ENCODE measurements at places on chromosomes 6 and 20.

DNA sequence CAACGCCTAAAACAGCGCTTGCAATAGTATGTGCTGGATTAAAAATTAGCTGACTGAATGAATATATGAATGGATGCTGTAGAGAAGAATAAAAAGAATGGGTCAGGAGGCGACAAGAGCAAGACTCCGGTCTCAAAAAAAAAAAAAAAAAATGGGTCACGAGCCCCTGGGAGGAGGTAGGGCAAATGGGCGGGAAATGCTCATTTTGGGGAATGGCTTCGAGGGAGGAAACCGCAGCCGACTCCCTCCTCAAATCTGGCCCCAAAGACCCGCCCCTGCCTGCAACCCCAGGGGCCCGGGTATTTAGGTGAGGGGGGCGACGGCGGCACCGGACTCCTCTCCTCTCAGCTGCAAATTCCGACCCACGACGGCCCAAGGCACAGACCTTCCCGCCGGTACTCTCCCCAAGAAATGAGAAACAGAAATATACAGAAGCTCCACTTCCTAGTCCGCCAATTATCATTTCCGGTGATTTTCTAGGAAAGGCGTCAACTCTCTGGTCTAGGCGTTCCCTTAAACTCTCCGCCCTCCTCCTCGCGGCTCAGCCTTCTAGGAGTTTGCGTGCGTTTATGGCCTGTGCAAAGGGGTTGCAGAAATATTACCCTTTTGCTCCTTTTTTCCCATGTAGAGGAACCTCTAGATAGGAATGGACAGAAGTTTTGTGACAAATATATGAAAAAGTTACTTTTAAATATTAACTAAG lies at the start of gene ZNF311:
Gene ZNF311 (minus strand): TSS at position 133 of the 703 bp plus-strand sequence. CDS start 1,361 bp downstream, outside the sequence.
- DNase-seq = peak; percentile 51

DNA sequence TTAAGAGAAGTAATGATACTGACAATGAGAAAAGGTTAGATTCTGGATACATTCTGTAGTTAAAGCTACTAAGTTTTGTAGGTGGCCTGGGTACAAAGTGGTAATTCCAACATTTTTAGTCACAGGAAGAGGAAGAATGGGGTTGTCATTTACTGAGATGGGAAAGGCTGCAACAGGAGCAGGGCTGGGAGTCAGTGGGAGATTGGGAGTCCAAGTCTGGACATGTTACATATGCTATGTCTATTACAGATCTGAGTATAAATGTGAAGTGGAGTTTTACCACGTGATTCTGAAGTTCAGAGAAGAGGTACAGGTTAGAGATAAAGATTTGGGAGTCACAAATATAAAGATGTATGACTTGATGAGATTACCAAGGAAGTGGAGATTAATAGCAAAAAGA lies 116.2 kb downstream of the RWDD2A start:
- no peak for DNase-seq

DNA sequence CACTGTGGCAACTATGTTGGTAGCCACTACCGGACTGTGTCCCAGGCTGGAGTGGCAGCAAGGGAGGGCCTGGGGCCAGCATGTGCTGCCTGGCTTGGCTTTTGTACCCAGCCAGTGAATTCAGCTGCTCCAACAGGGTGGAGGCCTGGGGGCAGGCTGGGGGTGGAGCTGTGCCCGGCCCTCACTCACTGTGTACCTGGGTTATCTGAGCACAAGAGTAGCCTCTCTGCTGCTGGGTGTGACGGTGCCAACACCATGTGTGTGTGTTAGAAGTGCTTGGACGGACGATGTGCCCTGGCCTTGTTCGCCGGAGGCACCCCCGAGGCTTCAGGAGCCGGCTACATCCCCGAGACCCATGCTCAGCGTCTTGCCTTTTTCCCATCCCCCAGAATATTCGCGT lies 49.2 kb downstream of the EFCAB8 start:
- no peak for DNase-seq

- no peak for DNase-seq
Measured at GRCh38 chr6:45543298-45544235, 165.8 kb upstream of the SUPT3H start.

- DNase-seq = no peak
Measured at GRCh38 chr6:158548418-158549161, 11.3 kb upstream of the TMEM181 start.

DNA sequence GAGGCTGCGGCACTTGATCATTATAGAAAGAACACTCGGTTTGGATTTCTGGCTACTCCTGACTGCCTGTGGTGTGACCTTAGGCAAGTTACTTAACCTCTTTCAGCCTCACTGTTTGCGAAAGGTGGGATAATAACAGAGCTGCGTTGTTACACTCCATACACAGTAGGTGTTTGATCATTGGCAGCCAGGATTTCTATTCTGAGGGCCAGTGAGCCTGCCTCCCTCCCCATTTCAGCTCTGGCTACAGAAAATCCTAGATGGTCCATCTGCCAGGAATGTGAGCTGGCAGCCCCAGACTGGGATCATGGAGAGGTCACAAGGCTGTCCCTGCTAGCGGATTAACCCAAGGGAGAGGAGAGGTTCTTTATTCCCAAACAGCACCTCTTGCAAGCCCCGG lies 2.7 kb downstream of the KCNB1 start:
- no peak for DNase-seq

DNA sequence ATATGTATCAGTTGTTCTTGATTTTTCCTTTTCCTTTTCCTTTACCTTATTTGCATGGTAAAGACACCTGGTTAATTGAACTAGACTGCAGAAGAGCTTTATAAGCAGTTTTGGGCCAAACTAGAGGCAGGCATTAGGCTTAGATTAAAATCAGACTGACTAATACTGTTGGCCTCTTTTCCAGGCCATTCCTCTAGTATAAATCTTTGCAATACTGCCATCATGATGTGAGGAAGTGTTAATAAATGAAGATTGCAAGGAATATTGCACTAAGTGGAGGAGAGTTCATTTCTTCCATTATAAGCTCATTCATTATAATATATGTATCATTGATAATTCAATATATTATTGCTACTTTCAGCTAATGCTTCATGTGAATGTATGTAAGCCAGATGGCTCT lies 163.8 kb downstream of the MMUT start:
- no peak for DNase-seq

- no peak for DNase-seq
Measured at GRCh38 chr20:6165346-6165745, 42.5 kb upstream of the FERMT1 start.

DNA sequence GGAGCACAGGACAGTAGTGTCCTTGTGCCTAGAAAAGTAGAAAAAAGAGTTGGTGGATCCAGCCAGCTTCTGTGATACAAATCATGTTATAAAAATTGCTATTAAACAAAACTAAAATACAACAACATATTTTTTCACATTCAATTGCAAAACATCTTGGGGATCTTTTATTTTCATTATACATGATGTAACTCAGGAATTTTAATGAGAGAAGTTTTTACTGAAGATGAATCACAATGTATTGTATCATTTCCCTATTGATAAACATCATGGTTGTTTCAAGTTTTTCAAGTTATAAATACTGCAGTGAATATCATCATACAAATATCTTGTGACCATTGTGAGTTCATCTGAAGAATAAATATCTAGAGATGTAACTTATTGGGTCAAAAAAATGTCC lies 608.0 kb downstream of the PHF3 start:
- DNase-seq = no peak

DNA sequence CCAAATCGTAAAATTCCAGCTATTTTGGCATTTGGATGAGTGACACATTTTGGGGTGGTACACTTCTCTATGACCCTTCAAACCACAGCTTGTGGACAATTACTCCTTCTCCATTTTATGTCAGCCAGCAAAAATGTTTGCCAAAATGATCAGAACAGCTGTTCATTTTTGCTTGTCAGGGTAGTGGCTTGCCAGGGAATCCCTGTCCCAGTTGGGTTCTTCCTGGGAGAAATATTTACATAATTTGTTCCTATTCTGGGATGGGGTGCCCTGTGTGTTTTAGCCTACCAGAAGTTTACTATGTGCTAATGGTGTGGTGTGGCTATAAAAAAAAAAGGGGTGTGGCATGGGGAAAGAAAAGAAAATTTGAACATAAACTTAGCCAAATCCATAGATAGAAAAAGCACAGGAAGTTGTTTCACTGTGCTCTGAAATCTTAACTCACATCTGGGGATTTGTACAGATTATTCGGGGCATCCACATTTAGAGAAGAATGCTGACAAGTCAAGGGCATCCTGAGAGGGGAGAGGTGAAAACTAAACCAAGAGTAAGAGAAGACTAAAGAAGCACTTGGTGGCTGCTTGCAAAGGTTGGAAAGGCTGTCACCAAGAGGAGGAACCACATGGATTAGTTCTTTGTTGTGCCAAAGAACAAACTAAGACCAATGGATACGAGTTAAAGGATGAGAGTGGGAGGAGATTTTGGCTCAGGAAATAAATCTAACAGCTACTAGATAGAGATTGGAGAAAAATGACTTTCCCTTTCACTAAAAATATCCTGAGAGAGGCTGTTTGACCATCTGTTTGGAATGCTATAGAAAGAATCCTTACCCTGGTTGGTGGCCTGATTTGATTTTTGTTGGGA lies 55.2 kb upstream of the RBM24 start:
- no peak for DNase-seq

- no peak for DNase-seq
Measured at GRCh38 chr6:168102315-168102985, 23.4 kb upstream of the FRMD1 start.

- DNase-seq = no peak
Measured at GRCh38 chr6:129901910-129902309, 40.8 kb upstream of the TMEM244 start.

DNA sequence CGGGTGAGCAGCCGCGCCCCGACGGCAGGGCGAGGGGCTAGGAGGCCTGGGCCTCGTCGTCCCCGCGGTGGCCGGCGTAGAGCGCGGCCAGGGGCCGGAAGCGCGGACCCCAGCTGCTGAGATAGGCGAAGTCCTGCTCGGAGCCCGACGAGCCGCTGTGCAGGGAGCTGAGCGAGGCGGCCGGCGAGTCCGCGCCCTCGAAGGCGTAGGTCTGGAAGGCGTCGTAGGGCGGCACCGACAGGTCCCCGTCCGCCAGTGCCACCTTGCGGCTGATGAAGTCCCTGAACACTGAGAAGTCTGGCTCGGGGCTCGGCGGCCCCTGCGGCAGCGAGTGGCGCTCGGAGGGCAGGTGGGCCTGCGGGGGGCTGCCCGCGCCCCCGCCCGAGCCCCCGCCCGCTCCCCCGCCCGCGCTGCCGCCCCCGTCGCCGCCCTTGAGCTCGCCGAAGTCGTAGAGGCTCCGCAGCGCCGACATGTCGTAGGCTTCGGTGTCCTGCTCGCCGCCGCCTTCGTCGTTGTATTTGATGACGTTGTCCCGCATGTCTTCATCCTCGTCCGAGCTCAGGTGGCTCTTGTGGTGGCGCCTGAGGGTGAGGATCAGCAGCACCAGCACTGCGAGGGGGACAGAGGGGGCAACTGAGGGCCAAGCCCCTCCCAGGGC lies 56.5 kb downstream of the CD40 start:
- peak; percentile 43 for DNase-seq

DNA sequence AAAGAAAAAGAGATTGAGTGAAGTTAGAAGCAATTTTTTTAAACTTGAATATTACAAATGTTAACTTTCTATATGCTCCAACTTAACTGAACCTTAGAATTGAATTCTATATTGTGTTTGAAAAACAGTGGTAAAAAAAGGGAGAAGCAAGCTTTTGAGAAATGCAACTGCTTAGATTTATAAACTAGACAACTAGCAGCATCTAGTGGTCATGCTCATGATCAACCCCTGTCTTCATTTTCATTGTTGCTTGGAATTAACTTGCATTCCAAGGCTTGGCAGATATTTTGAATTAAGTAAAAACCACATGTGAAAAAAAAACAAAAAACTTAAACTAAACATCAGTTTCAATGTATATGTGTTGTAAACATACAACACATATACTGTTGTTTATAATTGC lies 113.1 kb downstream of the C6orf58 start:
- DNase-seq = no peak

- DNase-seq = no peak
Measured at GRCh38 chr6:451336-451735, 59.8 kb downstream of the IRF4 start.

DNA sequence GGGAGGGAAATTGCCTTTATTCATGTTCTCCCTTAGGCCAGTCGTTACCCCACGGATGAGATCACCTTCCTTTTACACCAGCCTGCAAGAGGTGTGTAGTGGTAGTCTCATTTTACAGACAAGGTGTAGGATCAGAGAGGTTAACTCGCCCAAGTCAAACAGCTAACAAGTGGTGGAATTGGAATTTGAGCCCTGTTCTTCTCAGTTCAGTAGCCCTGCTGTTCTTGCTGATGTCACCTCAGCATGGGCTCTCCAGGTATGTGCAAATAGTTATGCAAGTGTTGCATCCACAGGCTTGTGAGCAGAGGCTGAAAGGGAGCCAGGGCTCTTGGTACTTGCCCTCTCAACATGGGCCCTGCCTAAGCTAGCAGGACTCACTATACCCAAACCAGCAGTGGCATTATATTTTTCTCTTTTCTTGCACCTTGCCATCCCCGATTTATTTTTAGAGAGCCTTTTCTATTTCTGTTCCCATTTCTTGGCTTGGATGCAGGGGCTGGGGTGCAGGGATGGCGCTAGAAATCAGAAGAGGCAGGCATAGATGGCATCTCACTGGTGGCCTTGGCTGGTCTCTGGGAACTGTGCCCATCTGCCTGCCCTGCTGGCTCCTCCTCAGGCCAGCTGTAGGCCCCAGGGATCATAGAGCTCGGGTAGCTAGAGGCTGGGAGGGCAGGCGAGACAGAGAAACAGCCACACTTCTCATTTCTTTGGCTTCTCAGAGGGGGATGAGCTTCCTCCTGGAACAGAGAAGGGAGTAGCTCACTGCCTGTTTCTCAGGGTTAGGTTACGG lies 18.2 kb downstream of the PPARD start:
- no peak for DNase-seq

DNA sequence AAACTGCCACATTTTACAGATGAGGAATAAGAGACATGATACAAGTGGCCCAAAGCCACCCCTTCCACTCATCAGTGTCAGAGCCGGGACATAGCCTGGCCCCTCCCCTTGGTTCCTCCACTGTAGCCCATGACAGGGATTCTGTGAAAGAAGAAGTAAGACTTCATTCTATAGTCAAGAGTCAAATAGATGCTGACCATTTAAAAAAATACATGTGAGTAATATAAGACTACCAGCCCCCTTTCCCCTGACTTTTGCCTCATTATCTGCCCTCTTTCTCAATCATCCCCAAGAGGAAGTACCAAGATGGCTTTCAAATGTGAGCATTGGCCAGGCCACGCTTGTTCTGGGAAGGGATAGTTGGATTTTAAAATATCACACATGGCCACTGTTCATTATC lies 57.8 kb upstream of the TAB2 start:
- DNase-seq = no peak

GRCh38 chr20:36773107-36773596 lies 411 bp downstream of the DSN1 start:
- DNase-seq = no peak

DNA sequence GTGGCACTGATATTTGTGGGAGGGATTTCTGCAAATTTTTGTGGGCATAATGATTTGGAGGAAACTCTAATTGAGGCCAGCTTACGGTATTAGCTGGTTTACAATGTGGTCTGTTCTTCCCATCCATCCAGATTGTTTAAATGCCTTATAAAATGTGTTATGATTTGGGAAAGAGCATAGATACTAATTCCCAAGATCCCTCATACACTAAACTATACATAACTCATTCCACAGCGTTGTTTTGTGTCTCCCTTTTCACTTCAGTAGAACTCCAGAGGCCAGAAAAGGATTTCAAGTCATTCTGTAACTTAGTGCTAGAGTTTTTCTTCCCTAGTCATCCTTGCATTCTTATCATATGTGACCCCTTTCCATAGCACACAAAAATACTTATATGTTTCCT lies 292.6 kb upstream of the NT5E start:
- no peak for DNase-seq

GRCh38 chr6:26380256-26380655 lies 2.7 kb upstream of the BTN2A2 start:
- DNase-seq = no peak

- DNase-seq = peak; percentile 21
Measured at GRCh38 chr6:11323666-11324452, 91.4 kb upstream of the NEDD9 start.

GRCh38 chr6:15008269-15008668 lies 237.6 kb upstream of the JARID2 start:
- no peak for DNase-seq

Measured in CD4-positive, alpha-beta T cell treated with Interleukin-4 for 4 hours (primary cell).